ENCODE measurements at places on chromosomes 11 and 22. TPM values are rescaled to one million over a fixed set of nuclear protein-coding genes. Genes with fewer than 3 reads are reported as not detected.

The SMIM35 gene
- not detected for total RNA-seq

The NRIP3 gene
- 2.1 TPM for total RNA-seq

The BUD13 gene
- total RNA-seq: 12.5 TPM

The BID gene
- total RNA-seq: 13.5 TPM

The UBQLNL gene
- total RNA-seq: 1.4 TPM

The P4HA3 gene
- 4.4 TPM for total RNA-seq

The OR8I2 gene
- total RNA-seq: not detected

DNA sequence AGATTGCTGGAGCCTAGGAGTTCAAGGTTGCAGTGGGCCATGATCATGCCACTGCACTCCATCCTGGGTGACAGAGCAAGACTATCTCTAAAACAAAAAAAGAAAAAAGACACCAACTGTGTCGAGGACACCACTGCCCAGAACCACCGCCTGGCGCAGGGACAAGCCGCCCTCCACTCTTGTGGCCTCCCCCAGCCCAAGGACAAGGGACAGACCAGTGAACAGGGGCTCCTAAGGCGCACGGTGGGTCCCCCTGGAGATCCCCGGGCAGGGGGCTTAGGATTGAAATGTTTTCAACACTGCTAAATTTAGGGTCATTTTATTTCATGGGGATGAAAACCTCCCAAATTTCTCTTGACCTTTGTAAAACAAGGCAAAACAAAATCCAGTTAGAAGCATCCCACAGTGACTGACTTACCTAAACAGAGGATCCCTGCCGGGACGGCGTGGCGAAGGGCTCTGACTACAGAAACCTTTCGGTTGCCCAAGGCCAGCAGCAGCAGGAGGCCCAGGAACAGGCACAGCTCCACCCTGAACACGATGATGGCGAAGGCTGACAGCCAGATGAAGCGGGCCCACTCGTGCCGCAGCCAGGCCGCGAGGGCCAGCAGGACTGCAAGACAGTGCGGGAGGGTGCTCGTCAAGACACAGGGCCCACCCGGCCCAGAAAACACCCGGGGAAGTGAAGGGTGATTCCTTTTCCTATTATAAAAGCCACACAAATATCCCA, 8.6 kb downstream of the ALG12 start:
- no peak overlapping the region for H3K4me3 ChIP-seq
- DNase-seq: no peak
- no peaks in the 10 kb centered on the region for H3K4me1 ChIP-seq
- no peak overlapping the region for H3K27ac ChIP-seq

DNA sequence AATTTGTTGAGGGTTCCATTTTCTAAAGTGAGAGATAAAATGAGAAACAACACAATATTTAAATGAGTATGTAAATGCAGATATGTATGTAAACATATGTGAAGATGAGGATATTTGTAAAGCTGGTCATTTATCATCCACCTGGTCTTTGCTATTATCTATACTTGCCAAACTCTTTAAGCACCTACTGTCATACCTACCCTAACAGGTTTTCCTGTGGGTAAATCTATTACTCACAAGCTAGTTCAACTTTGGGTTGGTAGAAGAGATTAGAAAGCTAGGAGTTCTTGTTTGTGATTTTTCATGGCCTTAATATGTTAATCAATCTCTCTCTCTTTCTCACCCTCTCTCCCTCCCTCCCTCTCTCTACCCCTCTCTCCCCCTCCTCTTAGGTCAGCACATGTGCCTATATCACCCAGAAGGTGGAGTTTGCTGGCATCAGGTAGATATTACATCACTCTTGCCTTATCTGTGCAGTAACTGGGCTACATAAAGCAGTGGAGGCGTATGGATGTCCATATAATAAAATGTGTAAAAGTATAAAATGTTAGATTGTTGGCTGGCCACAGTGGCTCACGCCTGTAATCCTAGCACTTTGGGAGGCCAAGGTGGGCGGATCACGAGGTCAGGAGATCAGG, 14.7 kb downstream of the DEPDC5 start:
- no peaks in the 10 kb centered on the region for H3K27me3 ChIP-seq
- no peak for DNase-seq
- H3K27ac ChIP-seq: no peak overlapping the region
- H3K4me3 ChIP-seq: no peak overlapping the region

- no peak overlapping the region for H3K4me3 ChIP-seq
- no peak for DNase-seq
- H3K36me3 ChIP-seq: no peaks in the 10 kb centered on the region
- peaks cover 70% of the 10 kb centered on the region for H3K4me1 ChIP-seq
- no peak overlapping the region for H3K27ac ChIP-seq
Measured at GRCh38 chr11:128688031-128688713, 5.7 kb upstream of the FLI1 start.

GRCh38 chr11:117175104-117175503, 3.4 kb upstream of the SIDT2 start:
- H3K27ac ChIP-seq: no peak overlapping the region
- no peak overlapping the region for H3K4me3 ChIP-seq
- H3K36me3 ChIP-seq: peaks cover 2% of the 10 kb centered on the region
- peaks cover 21% of the 10 kb centered on the region for H3K4me1 ChIP-seq

GRCh38 chr22:25098445-25099081, 101.1 kb upstream of the CRYBB3 start:
- no peak for DNase-seq
- H3K4me3 ChIP-seq: no peak overlapping the region
- peak overlapping the region; percentile 79 for H3K27ac ChIP-seq
- no peaks in the 10 kb centered on the region for H3K27me3 ChIP-seq
- H3K36me3 ChIP-seq: no peaks in the 10 kb centered on the region

DNA sequence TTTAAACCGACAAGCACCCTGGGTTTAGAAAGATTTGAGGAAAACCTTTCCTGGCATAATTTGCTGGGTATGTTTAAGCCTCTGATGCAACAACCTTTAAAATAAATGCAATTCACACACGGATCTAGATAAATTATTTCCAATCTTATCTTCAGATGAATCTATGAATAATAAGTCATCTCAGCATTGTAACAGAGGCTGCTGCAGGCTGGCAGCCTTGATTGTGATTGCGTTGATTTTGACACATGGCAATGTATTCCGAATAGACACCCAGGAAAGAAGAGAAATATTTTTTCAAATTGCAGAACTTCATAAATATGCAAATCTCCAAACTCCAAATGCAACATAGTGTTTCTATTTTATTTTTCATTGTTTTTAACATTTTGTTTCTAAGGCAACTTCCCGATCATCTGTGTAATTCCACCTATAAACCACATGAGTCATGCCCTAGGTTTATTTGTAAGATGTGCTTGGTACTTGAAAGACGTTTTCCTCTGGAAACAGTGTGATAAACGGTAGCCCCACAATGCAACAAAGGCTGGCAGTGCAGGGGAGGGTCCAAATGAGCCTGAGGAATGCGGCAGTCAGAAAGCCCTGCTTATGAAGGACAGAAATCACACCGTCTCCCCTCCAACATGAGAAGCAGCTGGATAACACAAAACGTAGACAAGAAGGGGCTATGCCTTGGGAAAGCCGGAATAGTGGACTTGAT, 359.0 kb downstream of the BRD1 start:
- H3K27ac ChIP-seq: no peak overlapping the region
- H3K27me3 ChIP-seq: no peaks in the 10 kb centered on the region
- no peak for DNase-seq

- H3K36me3 ChIP-seq: no peaks in the 10 kb centered on the region
- H3K4me1 ChIP-seq: no peaks in the 10 kb centered on the region
- H3K27me3 ChIP-seq: no peaks in the 10 kb centered on the region
- no peak overlapping the region for H3K4me3 ChIP-seq
- no peak for DNase-seq
Measured at GRCh38 chr22:26608129-26608528, 9.7 kb downstream of the CRYBB1 start.

- no peaks in the 10 kb centered on the region for H3K36me3 ChIP-seq
- peak overlapping the region; percentile 73 for H3K27ac ChIP-seq
- H3K4me3 ChIP-seq: no peak overlapping the region
- peaks cover 17% of the 10 kb centered on the region for H3K4me1 ChIP-seq
Measured at GRCh38 chr11:11415901-11416300, 62.9 kb upstream of the CSNK2A3 start.

DNA sequence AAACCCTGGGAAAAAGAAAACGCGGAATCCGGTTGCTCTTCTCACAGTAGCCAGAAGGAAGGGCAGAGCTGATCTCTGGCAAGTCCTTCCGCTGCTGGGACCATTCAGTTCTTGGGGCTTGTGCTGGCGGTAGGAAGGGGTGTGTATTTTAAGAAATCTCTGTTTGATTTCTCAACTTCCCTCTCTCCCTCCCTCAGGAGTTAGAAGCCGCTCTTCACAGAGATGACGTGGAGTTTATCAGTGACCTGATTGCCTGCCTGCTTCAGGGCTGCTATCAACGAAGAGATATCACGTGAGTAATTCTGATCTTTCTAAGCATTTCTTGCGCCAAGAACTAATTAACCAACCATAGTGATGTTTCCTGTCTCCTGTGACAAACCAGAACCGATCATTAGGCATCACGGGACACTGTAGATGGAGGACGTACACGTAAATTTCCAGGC, 85.9 kb upstream of the SLC25A18 start:
- no peak for DNase-seq
- H3K27me3 ChIP-seq: no peaks in the 10 kb centered on the region
- no peaks in the 10 kb centered on the region for H3K36me3 ChIP-seq
- H3K4me3 ChIP-seq: no peak overlapping the region

DNA sequence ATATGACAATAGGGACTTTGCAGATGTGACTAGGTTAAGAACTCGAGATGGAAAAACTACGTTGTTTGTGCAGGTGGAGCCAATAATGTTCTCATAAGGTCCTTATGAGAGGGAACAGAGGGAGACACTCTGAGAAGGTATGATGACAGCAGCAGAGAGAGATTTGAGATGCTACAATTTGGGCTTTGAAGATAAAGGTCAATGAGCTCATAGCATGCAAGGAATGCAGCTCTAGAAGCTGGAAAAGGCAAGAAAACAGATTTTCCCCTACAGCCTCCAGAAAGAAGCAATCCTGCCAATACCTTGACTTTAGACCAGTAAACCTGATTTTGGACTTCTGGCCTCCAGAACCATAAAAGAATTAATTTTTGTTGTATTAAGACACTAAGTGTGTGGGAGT, 21.1 kb downstream of the FAM76B start:
- H3K27me3 ChIP-seq: no peaks in the 10 kb centered on the region
- peaks cover 3% of the 10 kb centered on the region for H3K36me3 ChIP-seq
- H3K27ac ChIP-seq: no peak overlapping the region
- no peaks in the 10 kb centered on the region for H3K4me1 ChIP-seq

GRCh38 chr11:70063555-70063954, 14.6 kb upstream of the ANO1 start:
- H3K36me3 ChIP-seq: no peaks in the 10 kb centered on the region
- H3K4me1 ChIP-seq: no peaks in the 10 kb centered on the region
- no peak overlapping the region for H3K27ac ChIP-seq
- no peak overlapping the region for H3K4me3 ChIP-seq

DNA sequence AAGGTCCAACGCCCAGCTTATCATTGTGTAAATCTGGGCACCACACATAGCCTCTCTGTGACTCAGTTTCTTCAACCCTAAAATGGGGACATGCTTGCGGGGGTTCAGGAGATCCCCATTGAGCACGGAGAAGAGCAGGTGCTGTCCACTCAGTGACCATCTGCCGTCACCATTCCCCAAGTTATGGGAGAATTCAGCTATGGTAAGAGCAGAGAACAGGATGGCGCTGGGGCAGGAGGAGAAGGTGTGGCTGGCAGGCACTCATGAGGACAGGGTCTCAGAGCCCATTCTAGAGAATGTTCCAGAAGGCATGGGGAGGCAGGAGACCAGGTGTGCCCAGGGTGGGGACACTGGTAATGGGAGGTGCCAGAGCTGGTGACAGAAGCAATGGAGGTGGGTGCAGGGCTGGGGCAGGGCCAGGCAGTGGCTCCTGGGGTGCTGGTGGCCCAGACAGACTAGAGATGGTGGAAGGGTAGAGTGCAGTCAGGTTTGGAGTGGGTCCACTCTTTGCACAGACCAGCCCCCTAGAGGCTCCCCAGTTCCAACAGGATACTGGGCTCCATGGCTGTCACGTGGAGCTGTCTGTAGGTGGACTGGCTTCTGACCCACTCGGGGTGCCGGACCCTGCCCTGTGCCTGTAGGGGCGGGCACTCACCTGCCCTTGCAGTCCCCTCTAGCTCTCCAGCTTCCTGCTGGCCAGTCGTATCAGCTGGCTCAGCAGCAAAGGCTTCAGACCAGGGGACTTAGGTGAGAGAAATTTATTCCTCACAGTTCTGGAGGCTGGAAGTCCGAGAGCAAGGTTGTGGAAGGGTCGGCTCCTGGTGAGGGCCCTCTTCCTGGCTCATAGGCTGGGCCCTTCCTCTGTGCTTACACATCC, 84.7 kb downstream of the CDKN1C start:
- no peak overlapping the region for H3K4me3 ChIP-seq
- DNase-seq: no peak
- no peaks in the 10 kb centered on the region for H3K27me3 ChIP-seq
- no peak overlapping the region for H3K27ac ChIP-seq
- H3K4me1 ChIP-seq: no peaks in the 10 kb centered on the region

DNA sequence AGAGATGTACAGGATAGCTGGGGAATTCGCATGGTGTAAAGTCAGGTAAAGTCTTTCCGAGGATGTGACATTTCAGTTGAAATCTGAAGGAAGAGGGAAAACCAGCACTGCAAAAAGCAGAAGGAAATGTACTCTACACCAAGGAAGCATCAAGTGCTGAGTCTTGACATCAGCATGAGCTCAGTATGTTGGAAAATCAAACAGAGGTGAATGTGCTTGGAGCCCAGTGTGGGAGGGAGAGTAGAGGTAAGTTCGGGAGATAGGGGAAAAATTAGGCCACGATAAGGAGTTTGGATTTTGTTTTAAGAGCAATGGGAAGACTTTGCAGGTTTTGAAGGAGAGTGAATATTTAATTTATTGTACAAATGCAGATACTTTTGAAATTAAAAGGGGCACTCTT, 484.0 kb downstream of the NTM start:
- DNase-seq: no peak
- no peaks in the 10 kb centered on the region for H3K4me1 ChIP-seq
- H3K27ac ChIP-seq: no peak overlapping the region
- no peaks in the 10 kb centered on the region for H3K27me3 ChIP-seq
- H3K36me3 ChIP-seq: no peaks in the 10 kb centered on the region
- H3K4me3 ChIP-seq: no peak overlapping the region

DNA sequence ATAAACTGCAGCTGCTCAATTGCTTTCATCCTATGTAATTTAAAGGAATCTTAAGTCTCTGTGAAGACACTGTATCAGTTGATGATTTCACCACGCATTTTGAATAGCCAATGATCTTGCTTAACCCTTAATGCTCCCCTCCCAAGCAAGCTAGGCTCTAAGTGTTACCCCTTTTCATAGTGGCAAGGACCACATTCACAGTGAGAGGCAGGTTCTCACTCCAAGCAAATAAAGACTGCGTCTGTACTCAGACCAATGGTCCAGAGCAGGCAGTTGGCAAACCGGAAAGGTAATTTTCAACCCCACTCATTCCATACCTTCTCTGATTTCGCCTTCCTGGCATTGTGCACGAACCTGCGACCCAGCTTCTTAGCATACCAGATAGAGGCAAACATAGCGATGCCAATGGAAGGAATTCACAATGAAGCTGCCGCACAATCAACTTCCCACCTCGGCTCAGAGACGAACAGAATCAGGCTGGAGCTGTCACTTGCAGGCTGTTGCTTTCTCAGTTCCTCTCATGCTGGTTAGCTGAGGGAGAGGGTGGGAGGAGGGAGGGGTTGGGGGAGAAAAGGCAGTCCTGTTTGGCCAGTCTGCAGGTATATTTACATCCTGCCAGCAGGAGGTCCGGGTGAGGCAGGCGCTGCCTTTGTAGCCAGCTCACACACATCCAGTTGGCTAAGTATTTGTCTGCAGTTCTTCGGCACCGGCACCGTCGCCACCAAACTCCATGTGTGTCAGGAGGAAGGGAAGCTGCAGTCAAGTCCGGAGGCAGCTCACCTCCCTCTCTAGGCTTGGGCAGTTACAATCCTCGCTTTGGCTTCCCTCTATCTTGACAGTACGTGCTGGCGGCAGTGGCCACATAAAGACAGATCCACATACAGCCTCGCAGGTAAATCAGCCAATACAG, 1151.2 kb upstream of the CCDC90B start:
- no peaks in the 10 kb centered on the region for H3K4me1 ChIP-seq
- no peaks in the 10 kb centered on the region for H3K27me3 ChIP-seq
- no peak for DNase-seq
- no peaks in the 10 kb centered on the region for H3K36me3 ChIP-seq
- H3K4me3 ChIP-seq: no peak overlapping the region

Measured in thoracic aorta (tissue), 2 donors.